ENCODE measurements at places on chromosomes 5 and 9.

GRCh38 chr5:109305352-109305751, 104.4 kb downstream of the PJA2 start:
- DNase-seq = no peak

DNA sequence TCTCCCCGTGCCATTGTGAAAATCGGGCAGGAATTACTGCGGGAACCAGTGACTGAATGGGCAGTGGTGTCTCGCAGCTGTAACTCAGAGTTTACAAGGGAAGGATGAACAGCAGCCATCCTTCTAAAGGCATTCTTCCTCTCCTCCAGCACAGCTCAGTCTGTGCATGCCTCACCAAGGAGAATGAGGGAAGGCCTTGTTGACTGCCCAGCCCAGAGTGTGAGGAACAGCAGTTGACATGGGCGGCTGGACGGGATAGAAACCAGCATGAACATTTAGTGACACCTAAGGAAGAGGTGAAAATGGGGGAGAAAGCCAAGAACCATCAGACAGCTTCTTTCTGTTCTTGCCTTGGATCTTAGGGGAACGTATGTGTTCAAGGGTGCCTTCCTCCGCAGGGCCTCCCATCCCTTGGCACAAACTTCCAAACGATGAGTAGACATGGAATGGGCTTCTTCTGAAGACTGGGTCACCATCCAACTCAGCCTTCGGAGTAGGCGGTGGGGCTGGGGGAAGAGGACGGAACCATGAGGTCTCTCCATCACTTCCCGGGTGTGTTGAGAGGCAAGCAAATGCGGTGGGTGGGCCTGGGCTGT, 887 bp upstream of the PDE8B start:
- DNase-seq = no peak

- DNase-seq = no peak
Observed at GRCh38 chr5:150109921-150110320, 23.6 kb upstream of the CSF1R start.

DNA sequence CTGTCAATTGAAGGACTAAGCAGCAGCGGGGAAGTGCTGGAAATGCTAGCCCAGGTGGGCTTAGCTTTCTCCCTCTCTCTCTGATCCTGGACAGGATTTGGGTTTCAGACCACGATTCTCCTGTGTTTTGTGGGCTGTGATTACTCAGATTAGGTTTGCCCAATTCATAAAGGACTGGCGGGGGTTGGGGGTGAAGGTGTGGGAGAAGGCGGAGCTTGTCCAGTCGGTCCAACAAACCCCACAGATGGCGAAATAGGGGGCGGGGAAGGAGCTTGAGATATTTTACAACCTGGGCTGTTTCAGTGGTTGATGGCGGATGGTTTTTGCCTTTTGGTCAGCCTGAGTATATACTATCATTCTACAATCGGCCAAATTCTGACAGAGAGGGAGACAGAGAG, 35.2 kb downstream of the PCDHAC2 start:
- DNase-seq = no peak

- DNase-seq = no peak
Observed at GRCh38 chr5:9348401-9348996, 197.4 kb downstream of the SEMA5A start.

DNA sequence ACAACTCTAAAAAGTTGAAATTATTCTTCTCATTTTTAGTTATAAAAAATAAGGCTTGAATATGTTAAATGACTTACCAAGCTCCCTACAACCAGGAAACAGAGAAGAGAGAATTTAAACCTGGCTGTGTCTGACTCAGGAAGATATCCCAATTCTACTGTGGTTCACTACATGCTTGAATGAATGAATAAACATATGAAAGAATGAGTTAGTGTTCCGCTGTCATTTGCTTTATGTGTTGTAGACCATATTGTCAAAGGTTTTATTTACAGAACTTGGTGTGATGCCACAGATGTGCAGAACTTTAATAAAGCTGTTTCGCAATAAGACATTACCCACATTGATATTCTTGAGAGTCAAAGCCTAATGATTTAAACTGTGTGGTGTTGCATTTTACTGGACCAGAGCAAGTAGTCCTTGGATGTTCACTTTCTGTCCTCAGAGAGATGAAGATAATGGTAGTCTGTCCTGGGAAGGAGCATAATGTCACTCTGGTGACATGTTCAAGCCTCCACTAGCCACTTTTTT, 313.2 kb downstream of the TRIM32 start:
- no peak for DNase-seq

All from GM12892 (cell line).